Hematopoietic multipotent progenitor cell treated with erythropoietin and hydrocortisone succinate and interleukin-3 and kit ligand, for 15 days (in vitro differentiated cells): ENCODE measurements at places on chromosomes 7 and 10.

DNA sequence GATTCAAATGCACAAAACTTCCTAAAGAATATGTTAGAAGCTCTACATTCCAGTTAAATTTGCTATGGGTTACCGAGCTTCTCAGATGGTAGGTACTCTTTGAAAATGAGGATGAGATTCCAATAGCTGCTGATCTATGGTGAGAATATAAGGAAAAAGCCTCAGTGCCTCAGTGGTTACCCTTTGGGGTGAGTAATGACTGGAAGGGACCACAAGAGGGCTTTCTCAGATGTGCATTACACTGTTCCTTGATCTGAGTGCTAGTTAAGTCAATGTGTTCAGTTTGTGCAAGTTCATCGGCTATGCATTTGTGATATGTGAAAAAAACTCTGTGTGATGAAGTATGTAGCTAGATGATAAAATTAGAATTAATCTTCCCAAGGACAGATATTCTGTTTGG, 3.5 kb downstream of the NRCAM start:
- peak; percentile 9 for DNase-seq

DNA sequence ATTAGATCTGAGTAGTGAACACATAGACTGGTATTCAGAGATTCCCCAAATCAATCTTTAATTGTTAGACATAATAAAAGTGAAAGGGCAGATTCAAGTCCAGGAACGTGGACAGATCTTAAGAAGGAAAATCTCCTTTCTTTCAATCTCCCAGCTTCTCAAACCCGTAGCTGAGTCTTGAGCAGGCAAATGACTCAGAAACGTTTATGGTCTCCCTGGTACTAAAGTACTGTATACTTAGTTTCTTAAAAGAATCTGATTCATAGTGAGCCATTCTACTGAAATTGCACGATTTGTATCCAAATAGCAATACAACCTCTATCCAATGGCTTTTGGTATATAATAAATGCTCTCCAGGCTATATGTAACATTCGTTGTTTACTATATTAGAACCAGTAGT, 140.4 kb upstream of the RHEB start:
- DNase-seq = no peak

DNA sequence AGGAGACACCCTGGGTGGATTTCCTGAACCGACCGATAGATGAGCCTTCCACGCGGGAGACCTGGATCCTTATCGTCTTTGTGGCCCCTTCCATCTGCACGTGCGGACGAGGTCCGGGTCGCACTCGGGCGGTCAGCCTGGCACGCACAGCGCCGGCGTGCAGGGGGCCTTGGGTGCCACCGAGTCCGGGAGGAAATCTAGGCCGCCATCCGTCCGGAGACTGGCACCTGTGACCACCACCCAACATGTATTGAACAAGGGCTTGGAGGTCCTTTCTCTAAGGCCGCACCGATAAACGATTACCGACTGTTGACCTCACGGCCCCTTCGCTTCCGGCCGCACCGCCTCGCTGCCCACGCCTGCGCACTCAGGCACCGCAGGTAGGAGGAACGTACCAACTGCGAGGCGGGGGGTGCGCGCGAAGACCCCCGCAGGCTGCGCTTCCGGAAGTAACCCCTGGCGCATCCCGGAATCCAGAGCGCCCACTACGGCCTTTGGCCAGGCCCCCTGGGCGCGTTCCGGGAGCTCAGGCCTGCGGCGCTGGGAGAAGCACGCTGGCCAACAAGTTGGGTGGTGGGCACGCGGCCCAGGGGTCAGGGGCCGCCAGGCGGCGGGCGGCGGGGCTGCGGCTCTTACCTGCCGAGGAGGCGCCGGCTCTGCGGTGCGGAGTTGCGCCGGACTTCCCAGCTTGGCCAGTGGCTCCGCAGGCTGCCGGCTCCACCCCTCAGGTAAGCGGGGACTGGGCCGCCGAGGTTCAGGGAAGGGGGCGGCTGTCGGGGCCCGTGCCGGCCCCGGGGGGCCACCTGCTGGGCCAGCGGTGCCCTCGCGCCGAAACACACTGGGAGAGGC, at the start of the genes ACTR3C and LRRC61:
Gene ACTR3C (minus strand): TSS at position 713 of the 849 bp plus-strand sequence. CDS start 28,249 bp downstream, outside the sequence.
Gene LRRC61 (plus strand): TSS at position 523 of the 849 bp plus-strand sequence. CDS start 13,507 bp downstream, outside the sequence.
- DNase-seq = peak; percentile 8

DNA sequence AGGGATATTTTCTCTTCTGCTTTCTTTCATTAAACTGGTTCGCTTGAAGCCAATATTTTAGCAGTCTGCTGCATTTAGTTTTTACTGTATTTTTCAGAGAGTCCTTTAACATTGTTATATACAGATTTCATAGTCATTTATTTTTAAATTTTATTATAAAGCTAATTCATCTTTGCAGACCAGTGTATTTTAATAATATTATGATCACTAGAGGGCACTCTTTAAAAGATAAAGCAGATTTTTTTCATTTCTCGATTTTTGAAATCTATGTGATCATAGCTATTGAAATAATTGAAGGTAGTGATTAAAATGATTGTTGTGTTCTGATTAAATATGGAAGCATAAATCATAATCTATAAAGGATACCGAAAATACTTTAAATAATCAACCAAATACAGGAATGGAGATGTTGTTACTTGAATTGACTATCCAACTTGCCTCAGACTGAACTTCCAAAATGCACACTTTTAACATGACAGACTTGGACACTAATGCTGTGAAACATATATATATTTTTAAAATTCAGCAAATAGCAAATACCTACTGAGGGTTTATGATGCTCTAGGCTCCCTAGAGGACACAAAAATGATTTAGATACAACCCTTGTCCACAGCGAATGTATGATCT, 35.2 kb downstream of the ST7 start:
- peak; percentile 65 for DNase-seq

GRCh38 chr10:99993701-99994689, 15.8 kb downstream of the DNMBP start:
- DNase-seq = no peak

DNA sequence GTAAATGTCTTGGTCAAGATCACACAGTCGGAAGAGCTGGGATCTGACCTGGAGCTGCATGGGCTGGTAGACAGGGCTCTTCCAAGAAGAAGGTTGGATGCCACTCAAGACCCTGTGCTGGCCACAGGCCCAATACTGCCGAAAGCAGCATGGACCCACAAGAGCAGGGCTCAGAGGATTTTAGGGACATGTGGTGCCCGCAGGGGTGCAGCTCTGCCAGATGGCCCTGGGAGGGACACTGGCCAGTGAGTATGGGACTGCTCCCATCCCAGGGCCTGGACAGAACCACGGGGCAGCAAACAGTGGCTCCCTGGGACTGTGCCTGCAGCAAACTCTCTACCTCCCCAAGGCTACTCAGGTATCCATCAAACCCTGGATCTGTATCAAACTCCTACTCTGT, 12.4 kb downstream of the MAT1A start:
- no peak for DNase-seq

DNA sequence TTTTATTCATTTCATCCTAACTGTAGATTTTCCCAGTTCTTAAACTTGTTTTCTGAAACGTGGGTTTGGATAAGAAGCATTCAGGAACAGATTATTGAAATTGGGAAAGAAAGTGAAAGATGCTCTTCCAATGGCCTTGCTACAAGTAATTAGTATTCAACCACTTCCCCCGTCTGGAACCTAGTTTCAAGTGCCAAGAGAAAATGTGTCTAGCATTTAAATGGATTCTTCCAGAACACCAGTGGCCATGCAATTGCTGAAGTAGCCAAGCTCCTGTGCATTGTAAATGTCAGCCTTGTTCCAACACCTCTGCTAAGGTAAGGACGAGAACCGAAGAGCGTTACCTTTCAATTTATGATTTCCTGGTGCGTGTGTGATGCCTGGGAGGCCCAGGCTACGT, 68.2 kb downstream of the PFKFB3 start:
- no peak for DNase-seq

GRCh38 chr10:6530211-6530840, 49.8 kb downstream of the PRKCQ start:
- no peak for DNase-seq

GRCh38 chr10:120744040-120744439, 107.1 kb upstream of the WDR11 start:
- DNase-seq = no peak

DNA sequence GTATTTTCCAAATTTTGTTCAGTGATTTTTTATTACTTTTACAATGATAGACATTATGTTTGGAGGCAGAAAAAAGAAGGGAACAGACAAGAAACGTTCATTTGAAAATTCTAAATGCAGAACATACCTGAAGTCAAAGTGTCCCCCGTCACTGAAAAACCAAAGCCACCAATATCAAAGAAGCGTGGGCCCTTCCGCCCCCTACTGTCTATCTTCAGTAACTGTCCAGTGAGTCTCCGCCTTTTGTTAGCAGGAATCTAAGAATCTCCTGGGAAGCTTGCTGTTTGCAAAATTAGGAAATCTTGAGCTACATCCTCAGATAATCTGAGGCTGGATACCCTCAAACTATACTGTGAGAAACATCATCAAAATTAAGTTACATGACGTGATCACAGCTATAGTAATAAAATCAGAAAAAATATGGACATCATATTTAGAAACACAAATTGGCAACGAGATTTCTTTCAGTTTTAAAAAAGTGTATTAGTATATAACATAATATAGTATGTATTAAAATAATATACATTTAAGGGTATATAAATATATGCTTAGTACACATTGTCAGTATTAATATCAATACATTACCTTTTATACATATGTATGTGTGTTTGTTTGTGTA, 169.3 kb upstream of the AKR1E2 start:
- DNase-seq = peak; percentile 26

DNA sequence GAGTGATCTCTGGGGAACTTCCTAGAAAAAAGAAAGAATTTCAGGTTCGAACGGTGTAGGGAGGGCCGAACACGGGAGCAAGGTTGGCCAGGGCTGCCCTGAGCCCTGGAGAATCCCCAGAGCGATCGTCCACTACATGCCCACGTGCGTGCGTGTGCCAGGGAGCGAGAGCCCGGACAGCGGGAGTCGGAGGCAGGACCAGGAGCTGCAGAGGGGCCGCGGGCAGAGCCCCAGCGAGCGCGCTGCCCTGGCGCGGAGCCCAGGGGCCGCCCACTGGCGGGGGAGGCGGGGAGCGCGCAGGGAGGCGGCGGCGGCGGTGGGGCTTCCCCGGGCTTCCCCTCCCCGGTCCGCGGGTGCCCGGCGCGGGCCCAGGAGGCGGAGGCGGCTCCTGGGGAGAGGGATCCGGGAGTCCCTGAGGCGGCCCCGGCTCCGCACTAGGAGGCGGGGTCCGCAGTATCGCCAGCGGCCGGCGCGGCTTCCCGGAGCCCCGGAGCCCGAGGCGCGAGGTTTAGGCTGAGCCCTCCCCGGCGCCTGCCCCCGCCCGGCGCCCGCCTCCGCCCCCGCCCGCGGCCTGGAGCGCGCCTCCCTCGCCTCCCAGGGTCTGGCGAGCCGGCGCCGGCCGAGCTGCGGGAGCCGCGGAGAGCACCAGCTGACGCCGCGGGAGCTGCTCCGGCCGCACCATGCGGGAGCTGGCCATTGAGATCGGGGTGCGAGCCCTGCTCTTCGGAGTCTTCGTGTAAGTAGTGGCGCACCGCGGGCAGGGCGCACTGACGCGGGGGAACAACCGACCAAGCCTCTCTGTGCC, at the start of gene PLPP4:
Gene PLPP4 (plus strand): TSS at position 602 of the 805 bp plus-strand sequence. CDS start 79 bp downstream, at position 681.
- DNase-seq = no peak

GRCh38 chr7:128855559-128855958, 7.1 kb upstream of the ATP6V1F start:
- DNase-seq = no peak

DNA sequence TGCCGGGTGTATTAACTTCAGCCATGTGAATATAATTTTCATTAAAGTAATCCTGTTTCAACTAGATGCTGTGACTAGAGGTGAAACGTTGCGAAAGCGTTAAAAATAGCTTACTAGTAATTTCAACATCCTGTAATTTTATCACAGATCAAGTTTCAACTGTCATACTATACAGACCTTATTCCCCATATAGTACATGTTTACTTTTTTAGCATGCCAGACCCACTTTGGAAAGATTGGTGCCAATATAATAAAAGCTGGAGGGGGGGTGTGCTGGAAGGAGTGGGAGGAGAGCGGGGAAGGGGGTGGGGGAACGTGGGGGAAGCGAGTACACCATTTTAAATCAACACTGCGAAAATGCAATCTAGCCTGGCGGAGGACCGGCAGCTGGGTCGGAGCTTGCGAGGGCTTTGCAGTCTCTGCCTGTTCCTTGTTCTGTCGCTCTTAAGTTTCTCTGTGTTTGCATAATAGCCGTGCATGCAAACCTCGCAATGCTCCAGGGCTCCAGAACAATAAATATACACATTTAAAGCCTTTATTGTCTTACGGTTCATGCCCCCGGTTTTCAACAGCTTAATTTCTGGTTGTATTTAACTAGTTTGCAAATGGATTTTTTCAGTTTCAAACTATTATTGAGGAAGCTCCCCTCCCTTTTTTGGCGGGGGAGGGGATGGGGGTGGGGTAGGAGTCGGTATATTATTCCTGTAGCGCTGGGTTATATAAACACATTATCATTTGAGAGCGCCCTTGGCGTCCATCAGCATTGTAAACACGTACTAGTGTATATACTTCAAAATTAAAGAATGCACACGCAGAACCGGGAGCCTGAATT, 1.3 kb upstream of the ARID5B start:
- DNase-seq = no peak

DNA sequence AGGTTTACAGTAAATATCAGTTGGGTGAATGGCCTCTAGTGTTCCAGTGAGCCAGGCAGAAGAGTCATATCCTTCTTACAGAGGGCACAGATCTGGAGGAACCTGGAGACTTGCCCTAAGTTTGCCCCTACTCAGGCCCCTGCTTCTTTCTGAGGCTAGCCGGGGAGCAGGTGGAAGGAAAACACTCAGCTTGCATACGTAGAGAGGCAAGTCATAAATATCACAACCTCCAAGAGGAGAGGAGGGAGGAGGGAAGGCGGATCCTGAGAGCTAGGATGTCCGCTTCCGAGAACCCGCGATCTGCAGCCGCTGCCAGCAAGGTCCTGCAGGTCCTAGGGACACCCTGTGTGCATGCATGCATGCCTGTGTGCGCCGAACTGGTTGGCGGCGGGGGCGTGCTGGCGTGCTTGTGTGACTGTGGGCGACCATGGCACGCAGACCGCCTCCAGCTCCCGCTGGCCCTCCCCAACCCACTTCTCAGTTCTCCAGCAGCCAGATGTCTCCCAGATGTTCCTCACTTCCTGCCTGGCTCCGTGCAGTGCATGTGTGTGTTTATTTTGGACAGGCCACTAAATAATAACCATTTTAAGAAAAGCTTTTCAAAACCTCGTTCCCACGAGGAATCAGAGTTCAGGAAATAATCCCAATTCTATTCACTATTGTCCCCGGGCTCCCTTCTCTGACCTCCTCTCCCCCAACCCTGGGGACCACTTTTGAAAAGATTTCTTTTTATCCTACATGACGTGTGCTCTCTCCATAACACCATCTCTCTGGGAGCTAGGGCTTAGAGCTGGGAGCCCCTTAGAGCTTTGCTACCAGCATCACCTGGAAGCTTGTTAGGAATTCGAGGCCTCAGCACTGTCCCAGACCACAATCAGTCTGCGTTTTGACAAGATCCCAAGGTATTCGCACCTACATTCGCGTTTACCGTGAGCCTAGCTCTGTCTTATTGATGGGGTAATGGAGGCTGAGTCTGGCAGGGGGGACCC, 32.4 kb downstream of the UNC5B start:
- no peak for DNase-seq
